NCI-H774 (cell line): ENCODE measurements at places on chromosomes 12 and 14.

GRCh38 chr12:85865890-85866289, 8.2 kb upstream of the NTS start:
- DNase-seq: no peak

DNA sequence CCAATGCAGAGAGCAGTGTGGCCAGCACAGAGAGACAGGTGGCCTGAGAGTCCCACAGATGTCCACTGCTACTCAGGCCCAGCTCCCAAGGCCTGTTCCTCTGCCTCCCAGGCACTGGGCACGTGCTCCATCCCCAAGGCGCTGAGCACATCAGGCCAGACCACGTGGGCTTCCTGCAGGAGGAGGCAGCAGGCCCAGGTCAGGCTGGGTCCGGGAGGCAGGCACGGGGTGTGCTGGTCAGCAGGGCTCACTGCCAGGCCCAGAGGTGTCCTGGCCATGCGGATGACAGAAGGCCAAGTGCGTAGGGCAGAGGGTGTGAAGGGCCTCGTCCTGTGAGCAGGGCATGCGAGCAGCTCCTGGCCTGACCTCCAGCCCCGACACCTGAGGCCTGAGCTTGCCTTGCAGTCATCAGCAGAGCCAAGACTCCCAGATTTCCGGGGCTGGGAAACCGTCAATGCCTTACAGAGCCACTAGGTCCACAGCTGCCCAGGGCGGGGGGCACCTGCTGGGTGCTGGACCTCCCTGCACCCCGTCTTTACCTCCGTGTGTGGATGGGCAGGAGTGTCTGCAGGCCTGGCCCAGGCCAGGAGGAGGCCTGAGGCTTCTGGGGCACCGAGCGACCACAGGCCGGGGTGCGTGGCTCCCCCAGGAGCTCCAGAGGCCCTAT, 14.9 kb downstream of the TRMT61A start:
- DNase-seq: no peak

GRCh38 chr12:23906329-23906728, 43.1 kb downstream of the SOX5 start:
- DNase-seq: no peak

DNA sequence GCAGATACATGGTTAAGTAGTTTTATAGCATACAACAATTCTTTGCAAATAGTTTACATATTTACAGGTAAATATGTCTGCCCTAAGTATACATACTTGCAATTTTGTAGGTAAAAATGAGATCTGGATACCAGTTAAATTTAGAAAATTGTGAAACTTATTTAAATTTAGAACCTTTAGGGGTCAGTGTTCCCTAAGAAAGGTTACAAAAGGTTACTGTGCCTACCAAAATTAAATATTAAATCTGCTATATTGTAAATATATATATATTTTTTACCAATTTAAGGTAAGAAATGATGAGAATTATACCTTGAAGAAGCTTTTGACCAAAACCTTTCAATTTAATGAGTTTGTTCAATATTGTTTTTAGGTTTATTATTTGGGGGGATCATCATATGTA, 54.0 kb downstream of the MIPOL1 start:
- DNase-seq: peak; percentile 50

DNA sequence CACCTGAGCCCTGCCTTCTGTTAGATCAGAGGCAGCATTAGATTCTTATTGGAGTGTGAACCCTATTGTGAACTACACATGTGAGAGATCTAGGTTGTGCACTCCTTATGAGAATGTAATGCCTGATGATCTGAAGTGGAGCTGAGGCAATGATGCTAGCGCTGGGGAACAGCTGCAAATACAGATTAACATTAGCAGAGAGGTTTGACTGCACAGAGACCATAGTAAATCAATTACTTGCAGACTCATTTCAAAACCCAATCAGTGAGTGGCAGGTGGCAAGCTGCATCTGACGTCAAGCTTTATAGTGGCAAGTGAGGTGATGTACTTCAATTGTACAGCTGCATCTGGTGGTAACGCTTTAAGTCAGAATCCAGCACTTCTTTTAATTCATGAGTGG, 141.6 kb downstream of the GPHN start:
- DNase-seq: peak; percentile 19

DNA sequence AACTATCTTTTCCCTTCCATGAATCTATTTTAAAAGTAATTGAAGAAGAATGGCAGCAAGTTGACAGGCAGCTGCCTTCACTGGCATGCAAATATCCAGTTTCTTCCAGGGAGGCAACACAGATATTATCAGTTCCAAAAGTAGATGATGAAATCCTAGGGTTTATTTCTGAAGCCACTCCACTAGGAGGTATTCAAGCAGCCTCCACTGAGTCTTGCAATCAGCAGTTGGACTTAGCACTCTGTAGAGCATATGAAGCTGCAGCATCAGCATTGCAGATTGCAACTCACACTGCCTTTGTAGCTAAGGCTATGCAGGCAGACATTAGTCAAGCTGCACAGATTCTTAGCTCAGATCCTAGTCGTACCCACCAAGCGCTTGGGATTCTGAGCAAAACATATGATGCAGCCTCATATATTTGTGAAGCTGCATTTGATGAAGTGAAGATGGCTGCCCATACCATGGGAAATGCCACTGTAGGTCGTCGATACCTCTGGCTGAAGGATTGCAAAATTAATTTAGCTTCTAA, 18.4 kb downstream of the TMPO start:
- DNase-seq: no peak

- DNase-seq: no peak
Measured at GRCh38 chr12:121537814-121538698, 42.8 kb downstream of the KDM2B start.

DNA sequence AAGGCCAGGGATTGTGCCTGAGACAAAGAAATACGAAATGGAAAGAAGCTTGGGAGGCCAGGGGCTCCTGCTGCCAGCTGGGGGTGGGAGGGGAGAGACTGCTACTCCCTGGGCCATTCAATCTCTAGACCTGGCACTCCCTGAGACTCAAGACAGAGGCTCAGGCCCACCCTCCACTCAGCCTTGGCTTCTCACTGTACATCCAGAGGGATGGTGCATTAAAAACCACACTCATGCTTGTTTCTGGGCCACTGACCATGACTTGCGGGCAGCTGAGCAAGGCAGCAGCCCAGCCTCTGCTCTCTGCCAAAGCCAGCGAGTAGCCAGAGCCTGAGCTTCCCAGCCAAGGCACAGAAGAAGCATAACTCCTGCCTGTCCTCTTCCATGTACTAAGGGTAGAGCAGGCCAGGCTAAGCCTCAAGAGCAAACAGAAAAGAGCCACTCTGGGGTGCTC, 41.5 kb downstream of the PITPNM2 start:
- DNase-seq: no peak

DNA sequence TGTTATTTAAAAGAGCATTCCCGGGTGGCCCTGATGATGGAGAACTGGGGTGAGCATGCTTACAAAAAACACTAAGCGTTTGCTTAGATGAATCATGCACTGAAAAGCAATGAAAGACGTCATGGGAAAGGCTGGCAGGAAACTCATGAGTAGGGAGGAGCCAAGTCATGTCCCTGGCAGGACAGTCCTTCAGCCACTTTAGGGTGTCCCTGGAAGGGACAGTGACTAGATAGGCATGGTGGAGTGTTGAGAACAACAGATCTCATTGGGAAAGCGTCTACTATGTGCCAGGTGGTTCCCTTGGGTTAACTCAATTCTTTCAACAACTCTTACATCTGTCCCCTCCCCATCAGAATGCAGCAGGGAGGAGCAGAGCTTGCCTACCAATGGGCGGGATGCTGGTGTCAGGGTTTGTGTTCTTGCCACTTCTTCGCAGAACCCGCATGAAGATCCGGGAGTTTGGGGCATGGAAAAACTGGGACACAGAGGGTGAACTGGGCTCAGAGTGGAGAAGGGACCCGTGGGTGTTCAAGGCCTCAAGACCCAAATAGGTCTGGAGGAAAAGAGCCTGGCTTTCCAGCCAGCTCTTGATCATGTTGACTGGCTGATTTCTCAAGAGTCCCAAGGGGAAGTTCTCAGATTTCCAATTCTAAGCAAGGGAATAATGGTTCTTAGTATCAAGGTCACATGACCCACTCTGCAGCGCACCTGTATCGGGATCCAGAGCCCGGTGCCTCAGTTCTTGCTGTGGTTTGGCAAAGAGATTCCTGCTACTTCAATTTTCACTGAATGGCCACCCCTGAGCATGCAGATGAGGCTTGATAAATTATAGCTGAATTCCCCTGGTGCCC, 653.9 kb upstream of the TBX3 start:
- DNase-seq: no peak

DNA sequence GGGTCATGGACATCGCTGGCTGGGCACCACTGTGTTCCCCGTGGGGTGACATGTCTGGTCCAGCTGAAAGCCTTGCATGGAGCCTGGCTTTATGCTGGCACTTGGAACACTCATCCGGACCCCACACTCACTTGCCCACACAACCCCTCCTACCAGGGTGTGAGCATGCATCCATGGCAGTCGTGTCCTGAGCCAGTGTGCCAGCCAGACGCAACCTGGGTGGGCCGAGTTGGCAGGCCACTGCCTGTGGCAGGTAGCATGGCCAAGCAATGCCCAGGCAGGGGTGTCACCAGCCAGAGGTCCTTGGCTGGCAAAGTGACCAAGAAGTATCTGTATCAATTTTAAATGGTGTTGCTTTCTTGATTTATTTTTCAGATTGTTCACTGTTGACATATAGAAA, 141.7 kb downstream of the CCDC59 start:
- no peak for DNase-seq

- no peak for DNase-seq
Measured at GRCh38 chr12:124510301-124510970, 57.0 kb downstream of the NCOR2 start.

- no peak for DNase-seq
Measured at GRCh38 chr12:16228067-16228466, 49.4 kb downstream of the SLC15A5 start.

DNA sequence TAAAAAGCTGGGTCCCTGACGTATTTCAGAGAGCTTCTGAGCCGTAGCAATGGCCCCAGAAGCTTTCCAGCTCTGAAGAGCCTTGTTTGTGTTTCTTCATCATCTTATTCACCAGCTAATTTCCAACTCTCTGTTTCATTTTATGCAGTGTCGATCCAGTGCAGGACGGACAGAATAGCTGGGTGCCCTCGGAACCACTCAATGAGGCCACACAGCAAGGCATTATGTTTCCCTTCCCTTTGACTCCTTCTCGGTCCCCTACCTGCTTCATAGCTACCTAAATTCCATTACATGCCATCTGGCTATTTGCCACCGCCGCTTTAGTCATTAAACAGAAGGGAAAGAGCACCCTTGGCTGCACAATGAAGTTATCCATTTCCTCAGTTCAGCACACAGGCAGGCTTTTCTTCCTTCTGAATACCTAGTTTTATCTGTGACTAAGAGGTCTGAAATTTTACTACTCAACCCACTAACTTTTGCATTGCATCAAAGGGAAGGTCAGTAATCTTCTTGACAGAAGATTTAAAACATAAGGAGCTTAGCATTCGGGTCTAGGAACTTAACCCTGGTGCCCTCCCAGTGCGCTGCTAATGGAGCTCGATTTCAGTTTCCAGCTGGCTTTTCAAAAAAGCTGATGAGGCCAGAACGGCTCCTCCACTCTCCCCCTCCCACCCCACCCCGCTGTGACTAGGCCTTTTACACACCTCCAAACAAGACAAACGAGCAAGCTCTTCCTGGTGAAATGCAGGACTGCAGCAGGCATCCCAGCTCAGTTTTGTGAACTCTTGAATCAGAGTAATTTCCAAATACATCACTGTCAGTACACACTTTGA, 176.8 kb downstream of the GXYLT1 start:
- peak; percentile 56 for DNase-seq

DNA sequence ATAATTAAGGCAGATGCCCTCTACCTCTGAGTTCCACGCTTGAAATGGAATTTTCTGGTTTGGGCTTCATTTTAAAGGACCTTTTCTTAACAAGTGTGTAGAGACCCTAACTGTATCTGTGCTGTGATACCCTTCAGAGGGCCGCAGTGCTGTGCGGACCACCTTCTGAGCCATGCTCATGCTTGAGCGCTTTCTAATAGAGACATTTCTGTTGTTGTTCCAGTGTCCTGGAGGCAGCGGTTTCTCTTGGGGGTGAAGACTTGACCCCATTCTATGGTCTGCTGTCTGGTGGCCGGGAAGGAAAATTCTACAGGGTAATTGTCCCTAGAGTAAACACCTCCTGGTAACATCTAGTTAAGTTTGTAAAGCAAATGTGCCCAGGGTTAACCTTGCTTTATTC, 46.7 kb upstream of the BCL7A start:
- no peak for DNase-seq

GRCh38 chr12:49525942-49526341, 12.9 kb upstream of the KCNH3 start:
- DNase-seq: no peak

GRCh38 chr12:31388713-31389112, 62.8 kb upstream of the SINHCAF start:
- DNase-seq: no peak

DNA sequence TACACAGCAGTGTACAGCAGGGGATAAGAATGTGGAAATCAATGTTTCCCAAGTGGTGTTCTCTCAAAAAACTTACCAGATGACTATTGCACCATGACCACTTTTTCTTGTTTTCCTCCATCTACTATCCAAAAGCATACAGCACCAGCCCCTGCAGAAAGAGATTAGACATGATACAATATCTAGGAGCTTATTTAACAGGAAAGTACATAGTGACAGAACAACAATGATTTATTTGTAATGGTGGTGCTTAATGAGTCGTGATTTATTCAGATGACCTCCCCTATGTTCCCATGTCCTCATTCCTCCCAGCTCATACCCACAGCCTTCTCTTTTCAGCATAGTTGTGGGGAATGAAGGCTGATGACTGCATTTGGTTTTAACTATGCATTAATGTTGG, 413.6 kb downstream of the BTG1 start:
- no peak for DNase-seq

GRCh38 chr14:32202491-32202997, 525 bp downstream of the RNU6-8 start:
- peak; percentile 48 for DNase-seq

- no peak for DNase-seq
Measured at GRCh38 chr14:80933282-80933681, 8.3 kb downstream of the CEP128 start.

GRCh38 chr12:121352682-121353018, 439 bp upstream of the ANAPC5 start:
- DNase-seq: peak; percentile 84

DNA sequence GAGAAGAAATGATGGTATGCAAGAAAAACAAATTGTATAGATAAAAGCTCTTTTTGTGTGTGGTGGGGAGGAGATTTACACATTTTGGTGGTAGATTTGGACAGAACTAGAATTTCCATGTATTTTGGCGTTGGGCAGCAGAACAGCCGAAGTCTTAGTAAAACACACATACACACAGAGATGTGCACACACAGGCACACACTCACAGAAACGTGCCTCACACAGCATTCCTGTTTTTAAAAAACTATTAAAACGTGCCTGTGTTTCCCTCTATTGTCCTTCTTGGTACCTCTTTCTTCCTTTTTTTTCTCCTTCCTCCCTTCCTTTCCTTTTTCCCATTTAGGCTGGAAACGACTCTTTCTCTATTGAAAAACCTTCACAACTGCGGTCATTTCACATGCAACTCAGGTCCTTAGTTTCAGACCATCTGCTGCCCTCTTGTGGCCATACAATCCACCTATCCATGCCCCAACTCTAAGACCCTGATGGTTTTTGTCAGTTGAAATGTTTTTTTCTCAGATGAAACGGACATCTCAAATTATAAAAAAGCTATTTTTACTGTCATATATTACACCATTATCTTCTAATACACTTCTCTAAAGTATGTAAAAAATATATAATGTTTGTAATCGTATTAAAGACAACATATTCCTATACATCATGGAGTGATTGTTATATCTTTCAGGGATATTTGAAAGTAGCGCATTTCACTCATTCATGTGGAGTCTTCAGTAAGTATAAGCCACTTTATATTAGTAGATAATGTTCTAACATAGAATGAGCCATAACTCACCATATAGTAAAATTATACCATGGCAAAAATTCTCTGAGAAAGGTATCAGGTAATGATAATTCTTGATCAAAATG, 386.7 kb upstream of the NOVA1 start:
- peak; percentile 62 for DNase-seq
